ENCODE measurements at places on chromosomes 4 and X. TPM values are rescaled to one million over a fixed set of nuclear protein-coding genes. Genes with fewer than 3 reads are reported as not detected.
A peak's percentile ranks its signal among the peaks of the same experiment; 100 is the strongest.

The ADGRL3 gene
- polyA plus RNA-seq = 0.29 TPM

- no peak for DNase-seq
These were observed 74.1 kb downstream of the SLC10A6 start for GRCh38 chr4:86775061-86775460.

The CLDN22 gene
- not detected for polyA plus RNA-seq

DNA sequence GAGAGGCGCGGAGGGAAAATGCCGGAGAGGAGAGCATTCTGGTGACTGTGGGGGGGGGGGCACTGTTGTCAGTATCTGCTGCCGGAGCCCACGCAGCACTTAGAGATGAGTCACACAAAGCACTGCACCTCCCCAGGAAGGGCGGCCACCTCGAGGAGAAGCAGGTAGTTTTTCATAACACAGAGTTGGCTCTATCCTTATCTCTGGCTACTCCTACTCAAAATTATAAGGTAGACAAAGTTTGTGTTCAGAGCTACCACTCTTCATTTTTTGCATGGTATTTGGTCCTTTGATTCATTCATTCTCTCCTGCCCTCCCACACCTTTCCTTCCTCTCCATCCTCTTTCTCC is 76.2 kb upstream of the SCOC start:
- no peak for DNase-seq

DNA sequence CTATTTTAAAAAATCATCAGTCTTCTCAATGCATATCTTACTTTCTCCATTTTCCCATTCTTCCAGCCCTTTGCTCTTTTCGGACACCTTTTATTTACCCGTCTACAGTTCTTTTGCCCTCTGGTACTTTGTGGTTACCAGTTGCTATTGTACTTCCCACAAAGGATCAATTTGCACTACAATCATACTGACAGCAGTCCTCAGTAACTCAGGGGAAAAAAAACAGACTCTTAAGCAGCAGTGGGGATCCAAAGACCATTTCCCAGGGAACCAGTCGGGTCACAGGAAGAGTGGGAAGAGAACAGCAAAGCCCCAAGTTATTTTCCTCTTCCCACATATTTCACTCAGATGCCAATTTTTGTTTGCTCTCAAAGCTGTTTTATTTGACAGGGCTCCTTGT is 23.1 kb downstream of the DMD start:
- DNase-seq = no peak

DNA sequence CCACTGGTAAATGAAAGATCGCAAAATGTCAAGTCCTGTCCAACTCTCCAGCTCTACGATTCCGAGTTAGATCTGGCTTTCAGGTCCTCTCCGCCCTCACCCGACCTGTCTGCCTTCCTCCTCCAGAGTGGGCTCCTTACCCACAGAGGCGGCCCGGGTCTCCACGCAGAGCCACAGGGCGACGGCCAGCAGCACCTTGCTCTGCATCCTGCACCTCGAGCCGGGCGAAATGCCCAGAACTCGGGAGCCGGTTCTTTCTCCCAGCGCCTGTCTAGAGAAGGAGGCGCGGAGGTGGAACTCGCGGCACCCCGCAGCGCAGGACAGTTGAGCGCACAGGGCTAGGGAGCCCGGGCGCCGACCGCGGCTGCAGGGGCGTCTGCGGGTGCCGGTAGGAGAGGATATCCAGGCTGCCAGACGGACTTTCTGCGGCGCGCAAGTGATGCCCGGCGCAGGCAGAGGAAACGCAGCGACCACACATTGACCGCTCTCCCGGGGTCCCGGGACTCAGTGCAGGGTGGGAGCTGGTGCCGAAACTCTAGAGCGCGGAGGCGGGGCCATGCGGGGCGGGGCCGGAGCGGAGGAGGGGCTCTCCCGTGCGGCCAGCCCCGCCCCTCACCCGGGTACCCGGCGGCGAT is at the start of gene KDR:
Gene KDR, minus strand, starts transcription at position 509 of the 635 bp plus-strand sequence. Its CDS starts 302 bp downstream, at position 207.
- peak; percentile 40 for DNase-seq

The HELQ gene
- 5.8 TPM for polyA plus RNA-seq

- DNase-seq = no peak
These were observed 238.4 kb upstream of the ANXA3 start for GRCh38 chr4:78312989-78313753.

GRCh38 chrX:121011254-121011653 is 25.7 kb upstream of the CT47A1 start:
- no peak for DNase-seq

DNA sequence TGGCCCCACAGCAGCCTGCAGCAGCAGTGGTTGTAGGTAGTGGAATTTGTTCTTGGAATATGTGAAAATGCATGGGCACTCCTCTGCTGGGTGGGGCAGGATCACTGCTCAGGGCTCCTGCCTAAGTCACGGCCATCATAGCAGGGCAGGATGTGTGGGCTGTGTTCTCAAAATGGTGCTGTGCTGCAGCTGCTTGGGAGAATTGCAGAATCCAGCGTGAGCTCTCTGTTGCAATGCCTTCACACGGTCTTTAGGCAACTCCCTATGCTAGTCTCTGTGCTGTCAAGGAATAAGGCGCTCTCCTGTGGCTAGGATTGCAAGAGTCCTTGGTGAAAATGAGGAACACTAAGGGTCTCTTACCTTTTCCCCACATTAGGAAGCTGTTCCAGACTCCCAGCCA is 42.9 kb downstream of the F8 start:
- DNase-seq = no peak

- no peak for DNase-seq
These were observed 122.0 kb upstream of the LNX1 start for GRCh38 chr4:53713296-53713695.

DNA sequence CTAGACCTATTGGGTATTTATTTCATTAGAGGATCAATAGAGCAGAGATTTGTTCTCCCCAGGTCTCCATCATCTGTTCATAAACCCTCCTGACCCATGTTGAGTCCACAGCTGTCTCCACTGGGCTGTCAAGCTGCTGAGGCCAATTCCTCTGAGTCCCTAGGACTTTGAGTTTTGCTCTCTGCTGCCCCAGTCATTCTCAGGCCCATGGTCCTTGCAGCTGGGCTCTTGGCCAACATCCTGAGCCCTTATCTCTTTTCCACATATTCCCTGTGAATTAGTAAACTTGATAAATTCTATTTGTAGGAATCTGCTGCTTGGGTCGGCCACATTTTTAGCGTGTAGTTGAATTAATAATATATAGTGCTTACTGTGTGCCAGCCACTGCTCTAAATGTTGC is 41.9 kb downstream of the FHL1 start:
- no peak for DNase-seq

The PABPC1L2A gene
- polyA plus RNA-seq = not detected

- no peak for DNase-seq
These were observed 1.5 kb downstream of the TSPAN5 start for GRCh38 chr4:98656886-98657285.

- no peak for DNase-seq
These were observed 154.5 kb downstream of the GASK1B start for GRCh38 chr4:158018221-158018830.

DNA sequence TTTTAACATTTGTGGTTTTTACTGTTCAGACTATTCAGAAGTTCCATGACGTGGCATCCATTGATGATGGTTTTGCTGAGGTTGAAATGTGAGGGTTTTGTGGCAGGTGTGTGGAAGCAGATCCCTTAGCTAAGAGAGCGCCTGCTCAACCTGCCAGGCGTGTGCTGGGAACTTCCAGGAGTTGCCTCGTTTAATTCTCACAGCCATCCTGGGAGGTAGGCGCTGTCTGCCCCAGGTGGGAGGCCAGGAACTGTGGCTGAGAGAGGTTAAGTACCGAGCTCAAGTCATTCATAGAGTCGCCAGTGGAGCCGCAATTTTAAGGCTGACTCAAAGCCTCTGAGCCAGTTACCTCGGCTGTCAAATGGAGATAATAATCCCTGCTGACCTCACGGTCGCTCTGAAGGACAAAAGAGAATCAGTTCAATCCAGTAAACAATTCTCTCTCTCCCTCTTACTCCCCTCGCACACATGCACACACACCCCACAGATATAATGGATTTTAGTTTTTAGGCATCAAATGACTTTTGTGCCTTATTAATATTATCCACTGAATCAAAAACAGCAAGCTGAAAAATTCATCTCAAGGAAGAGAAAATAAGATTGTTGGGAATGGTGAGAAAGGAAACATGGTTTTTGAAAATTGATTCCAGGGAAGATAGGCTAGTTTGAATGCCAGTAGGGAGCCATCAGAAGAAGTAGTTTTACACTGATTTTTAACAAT is 171.3 kb downstream of the PTTG2 start:
- no peak for DNase-seq

The TBC1D9 gene
- polyA plus RNA-seq = 4.8 TPM

The RUFY3 gene
- 9.2 TPM for polyA plus RNA-seq

The SPON2 gene
- polyA plus RNA-seq = 80.2 TPM

The CXCL6 gene
- polyA plus RNA-seq = 3.0 TPM

DNA sequence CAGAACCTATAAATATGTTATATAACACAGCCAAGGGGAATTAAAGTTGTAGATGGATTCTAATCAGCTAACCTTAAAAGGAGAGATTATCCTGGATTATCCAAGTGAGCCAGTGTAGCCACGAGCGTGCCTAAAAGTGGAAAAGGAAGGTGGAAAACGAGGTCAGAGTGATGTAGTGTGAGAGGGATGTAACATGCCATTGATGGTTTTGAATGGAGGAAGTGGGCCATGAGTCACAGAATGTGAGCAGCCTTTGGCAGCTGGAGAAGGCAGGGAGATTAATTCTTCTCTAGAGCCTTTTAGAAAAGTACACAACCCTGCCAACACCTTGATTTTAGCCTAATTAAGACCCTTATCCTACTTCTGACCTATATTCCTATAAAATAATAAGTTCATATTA is 149.1 kb downstream of the SLC39A8 start:
- DNase-seq = no peak

- no peak for DNase-seq
These were observed 101.0 kb downstream of the ATP11C start for GRCh38 chrX:139831675-139832456.

The AKAP14 gene
- not detected for polyA plus RNA-seq

The NLGN4X gene
- 0.69 TPM for polyA plus RNA-seq

- DNase-seq = no peak
These were observed 46.0 kb downstream of the REPS2 start for GRCh38 chrX:16992445-16992844.

The ZFYVE28 gene
- 3.0 TPM for polyA plus RNA-seq

The HSD17B13 gene
- 61.7 TPM for polyA plus RNA-seq

DNA sequence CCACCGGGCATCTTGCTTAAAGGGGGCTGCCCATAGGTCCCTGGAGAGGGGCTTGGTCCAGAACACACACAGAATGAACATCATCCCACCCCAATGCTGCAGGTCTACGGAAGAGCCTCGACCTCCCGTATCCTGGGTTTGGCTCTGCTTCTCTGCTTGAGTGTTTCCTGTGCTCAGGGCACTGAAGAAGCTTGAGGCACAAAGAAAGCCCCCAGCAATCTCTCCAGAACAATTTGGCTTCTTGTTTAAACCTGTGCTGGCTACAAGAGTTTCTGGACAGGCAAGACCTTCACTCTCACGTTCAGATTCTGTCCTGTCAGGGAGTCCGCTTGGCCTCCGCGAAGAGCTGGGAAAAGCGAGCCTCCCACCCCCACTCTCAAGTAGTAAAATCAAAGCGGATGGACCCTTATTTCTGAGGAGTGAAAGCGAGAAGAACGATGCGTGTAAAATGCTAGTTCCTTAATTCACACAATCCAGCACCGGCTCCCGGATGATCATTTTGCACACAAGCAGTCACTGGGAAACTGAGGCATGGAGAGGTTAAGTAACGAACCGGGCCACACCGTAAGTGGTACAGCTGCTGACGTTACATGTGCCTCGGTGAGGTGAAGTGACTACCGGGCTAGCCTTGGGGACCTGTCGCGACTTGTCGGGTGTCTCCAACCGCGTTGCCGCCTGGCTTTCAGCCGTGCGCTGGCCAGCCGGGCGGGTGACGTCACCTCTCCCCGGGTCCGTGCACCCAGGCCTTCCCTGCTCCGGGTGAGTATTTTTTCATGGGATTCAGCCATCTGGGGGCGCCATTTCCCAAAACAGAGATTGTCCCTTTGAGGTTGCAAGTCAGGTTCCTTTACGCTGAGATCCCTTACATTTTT is 3.1 kb upstream of the SFRP2 start:
- DNase-seq = no peak

The SPANXA1 gene
- polyA plus RNA-seq = not detected

The PF4V1 gene
- 0.16 TPM for polyA plus RNA-seq

- DNase-seq = no peak
These were observed 68.5 kb upstream of the DDX60 start for GRCh38 chr4:168387091-168387490.

The CXCL1 gene
- 2.8 TPM for polyA plus RNA-seq

DNA sequence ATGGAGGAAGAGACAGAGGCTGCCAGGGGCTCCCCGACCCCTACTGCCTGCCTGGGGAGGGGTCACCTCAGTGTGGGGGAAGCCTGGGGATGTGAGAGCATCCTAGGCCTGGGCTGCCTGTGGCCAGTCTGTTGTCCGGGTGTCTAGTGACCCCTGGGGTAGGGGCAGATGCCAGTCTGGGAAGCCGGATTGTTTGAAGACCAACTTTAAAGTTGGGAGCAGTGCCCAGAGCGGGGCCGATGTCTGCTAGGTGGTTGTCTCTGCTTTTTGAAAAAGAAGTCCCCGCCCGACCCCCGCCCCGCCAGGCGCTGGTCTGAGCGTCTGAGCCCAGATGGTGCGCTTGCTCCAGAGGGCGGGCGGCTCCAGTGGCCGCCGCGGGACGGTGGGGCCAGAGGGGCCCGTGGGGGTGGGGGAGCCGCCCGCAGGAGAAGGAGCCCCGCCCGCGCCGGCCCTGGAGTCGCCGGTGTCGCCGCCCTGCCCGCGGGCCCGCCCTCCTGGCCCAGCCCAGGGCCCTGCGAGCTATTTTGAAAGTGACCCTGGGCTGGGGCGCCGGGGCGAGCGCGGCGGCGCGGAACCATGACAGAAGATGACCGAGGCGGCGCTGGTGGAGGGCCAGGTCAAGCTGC is at the start of gene DOK7:
Gene DOK7, plus strand, starts transcription at position 517 of the 626 bp plus-strand sequence. Its CDS starts 70 bp downstream, at position 587.
- no peak for DNase-seq

GRCh38 chr4:172726001-172726423 is 442.6 kb upstream of the GALNT7 start:
- peak; percentile 39 for DNase-seq

DNA sequence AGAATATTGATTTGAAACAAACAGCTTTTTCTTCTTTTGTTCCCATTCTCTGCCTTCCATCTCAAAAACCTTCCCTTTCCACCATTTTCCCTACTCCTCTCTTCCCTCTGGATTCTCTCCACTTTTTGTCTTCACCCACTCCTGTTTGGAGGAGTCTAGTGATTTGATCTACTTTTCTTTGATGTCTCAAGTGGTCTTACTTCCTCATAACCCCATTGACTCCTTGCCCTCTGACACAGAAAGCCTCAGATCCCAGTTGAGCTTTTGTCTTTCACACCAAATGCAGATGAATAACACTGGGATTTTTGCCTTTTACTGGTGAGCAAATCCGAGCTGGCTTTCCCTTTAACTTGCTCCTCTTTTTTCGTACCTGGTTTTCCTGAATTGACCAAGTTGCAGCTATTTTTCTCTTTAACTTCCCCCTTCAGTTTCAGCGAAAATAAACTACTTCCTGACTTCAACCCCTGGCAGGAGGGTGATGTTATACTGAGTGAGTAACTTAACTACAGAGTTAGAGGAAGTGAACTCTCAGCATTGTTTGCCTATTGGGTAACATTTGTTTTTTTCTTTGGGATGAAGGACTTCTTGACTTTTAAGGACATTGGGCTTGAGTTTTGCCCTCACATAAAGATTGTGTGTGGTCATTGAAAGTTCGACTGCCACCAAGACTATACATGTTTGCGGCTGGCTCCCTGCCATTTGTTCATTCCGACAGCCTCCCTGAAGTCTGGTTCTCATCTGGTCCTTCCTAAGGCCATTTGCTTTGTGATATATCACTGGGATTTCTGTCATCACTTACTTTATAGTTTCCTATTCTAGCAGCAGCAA is 392.8 kb upstream of the NR3C2 start:
- no peak for DNase-seq

- no peak for DNase-seq
These were observed 1.7 kb upstream of the BMP2K start for GRCh38 chr4:78774417-78774816.

The F11 gene
- polyA plus RNA-seq = 130 TPM

- DNase-seq = no peak
These were observed 103.5 kb upstream of the STOX2 start for GRCh38 chr4:183801457-183802165.
